ENCODE measurements at places on chromosomes 6 and 20. TPM values are rescaled to one million over a fixed set of nuclear protein-coding genes. Genes with fewer than 3 reads are reported as not detected.

EFCAB8 gene
- not detected for total RNA-seq

ADGB gene
- total RNA-seq: not detected

BFSP1 gene
- 8.7 TPM for total RNA-seq

VWA7 gene
- total RNA-seq: 1.6 TPM

SIRPD gene
- not detected for total RNA-seq

MYMX gene
- total RNA-seq: not detected

CDSN gene
- not detected for total RNA-seq

HCRTR2 gene
- not detected for total RNA-seq
